ENCODE measurements at places on chromosomes 11 and 22.

DNA sequence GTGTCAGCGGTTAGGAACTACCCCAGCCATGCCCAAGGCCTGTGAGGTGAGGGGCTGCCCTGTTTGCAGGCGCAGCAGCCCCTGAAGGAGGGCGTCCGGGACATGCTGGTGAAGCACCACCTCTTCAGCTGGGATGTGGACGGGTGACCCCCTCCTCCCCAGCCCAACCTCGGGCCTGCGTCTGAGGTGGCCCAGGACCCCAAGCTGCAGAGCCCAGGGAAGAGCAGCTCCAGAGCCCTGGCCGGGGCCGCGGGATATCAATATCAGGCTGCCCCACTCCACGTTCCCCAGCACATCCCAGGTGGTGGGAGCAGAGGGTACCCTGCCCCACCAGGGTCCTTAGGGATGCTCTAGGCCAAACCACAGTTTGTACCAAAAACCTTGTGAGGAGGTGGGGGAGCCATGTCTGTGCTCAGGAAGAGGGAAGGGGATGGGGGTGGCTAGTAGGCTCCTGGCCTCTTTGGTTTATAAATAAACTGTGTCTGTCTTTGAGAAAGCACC lies 39.3 kb downstream of the SGSM3 start:
- DNase-seq = no peak

DNA sequence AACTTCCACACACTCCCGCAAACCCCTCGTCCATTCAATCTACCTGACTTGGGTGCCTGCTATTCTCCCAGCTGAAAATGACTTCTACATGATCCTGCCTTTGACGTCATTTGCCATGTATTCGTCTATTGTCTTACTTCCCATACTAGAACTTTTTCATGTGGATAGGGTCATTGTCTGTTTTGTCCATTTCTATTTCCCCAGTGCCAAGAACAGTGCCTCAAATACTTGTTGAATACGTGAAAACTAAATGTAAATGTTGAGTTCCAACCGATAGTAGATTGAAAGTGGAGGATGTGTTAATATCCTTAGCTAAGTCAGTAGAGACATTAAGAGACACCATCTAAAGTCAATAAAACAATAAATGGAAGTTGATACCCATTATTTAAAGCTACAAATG lies 935 bp downstream of the TRIM68 start:
- no peak for DNase-seq

DNA sequence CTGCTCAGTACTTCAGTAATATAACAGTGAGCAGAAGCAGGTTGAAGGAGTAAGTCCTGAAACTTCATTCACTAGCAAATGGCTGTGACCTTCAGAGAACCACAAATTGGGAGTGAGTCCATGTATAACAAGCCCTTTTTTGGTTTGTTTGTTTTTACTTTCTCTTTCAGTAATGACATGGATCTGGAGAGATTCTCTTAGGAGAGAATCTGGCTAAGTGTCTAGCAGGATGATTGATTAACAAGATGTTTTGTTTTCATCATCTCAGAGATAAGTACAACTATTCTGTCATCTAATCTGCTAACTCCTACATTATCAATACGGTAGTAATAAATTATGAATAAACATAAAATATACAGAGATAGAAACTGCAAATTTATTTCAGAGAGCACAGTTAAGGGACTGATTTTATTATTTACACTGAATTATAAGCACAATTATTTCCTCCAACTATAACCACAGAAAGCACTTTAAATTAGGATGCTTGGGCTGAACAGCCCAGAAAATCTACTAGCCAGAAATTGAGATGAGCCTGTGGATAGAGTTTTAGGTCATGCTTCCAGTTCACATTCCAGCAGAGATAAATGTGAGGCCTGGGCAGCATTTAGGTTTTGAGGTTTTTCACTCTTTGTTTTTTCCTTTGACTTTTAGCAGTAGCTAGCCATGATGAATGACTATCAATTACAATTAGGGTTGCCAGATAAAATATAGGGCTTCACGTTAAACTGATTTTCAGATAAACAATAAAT lies 429.3 kb upstream of the FAT3 start:
- no peak for DNase-seq

GRCh38 chr11:79237703-79238102 lies 203.1 kb downstream of the TENM4 start:
- DNase-seq = no peak

GRCh38 chr22:35384527-35384926 lies 3.6 kb downstream of the HMOX1 start:
- no peak for DNase-seq

GRCh38 chr11:19934828-19935259 lies 222.2 kb downstream of the NAV2 start:
- no peak for DNase-seq

DNA sequence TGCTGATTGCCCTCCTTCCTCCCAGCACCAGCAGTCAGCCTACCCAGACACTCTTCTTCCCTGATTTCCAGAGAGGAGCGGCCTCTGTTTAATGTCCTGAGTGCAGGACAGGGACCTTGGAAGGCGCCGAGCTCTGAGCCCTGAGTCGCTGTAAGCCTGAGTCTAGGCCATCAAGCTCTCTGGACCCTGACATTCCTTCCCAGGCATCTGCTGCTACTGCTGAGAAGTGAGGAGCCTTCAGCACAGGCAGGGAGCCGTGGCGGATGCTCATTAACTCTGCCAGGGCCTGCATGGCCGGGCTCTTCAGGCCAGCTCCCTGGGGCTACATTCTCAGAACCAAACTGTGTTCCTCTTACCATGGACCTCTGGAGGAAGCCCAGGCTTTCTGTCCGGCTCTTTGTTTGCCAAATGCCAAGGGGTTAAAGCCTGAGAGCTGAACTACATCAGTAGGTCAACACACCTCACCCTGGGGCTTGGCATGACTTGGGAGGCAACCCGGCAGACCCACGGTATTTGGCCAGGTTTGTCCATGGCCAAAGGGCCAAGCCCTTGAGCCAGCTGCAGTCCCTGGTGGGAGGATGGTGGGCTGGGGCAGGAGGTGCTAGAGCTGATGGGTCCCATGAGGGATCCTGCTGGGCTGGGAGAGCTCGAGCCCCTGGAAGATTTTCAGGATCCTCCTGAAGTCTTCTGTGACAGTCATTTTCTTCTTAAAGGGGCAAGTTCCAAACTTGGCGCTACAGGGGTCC lies 721.4 kb downstream of the BRD1 start:
- no peak for DNase-seq

GRCh38 chr11:71451596-71452198 lies 1.3 kb upstream of the NADSYN1 start:
- no peak for DNase-seq

DNA sequence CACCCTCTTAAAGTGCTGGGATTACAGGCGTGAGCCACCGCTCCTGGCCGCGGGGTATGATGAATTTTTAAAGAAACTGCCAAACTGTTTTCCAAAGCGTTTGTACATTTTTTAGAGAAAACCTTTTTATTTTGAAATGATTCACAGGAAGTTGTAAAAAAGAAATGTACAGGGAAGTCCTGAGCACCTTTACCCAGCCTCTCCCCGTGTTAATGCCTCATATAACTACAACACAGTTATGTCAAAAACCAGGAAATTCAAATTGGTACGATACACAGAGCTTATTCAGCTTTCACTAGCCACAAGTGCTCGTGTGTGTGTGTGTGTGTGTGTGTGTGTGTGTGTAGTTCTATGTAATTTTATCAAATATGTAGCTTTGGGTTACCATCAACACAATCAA lies 7.0 kb upstream of the FAM118A start:
- no peak for DNase-seq

- DNase-seq = no peak
These were observed 46.2 kb downstream of the WT1 start for GRCh38 chr11:32388871-32389770.

DNA sequence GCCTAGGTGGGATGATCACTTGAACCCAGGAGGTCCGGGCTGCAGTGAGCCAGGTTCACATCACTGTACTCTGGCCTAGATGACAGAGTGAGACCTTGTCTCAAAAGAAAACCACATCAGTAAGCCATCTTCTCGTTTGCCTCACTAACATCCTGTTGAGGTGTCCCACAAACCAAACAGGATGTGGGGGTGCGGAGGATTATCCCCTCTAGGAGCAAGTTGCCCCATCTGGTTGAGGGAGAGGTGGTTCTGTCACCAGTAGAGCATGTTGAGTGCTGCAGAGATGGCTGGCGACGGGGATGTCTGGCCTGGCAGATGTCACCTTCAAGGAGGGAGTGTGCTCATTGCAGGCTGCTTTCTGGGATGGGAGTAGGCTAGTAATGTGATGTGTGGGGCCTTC lies 72.4 kb downstream of the ZNRF3 start:
- no peak for DNase-seq

GRCh38 chr11:69574608-69575255 lies 66.2 kb upstream of the CCND1 start:
- DNase-seq = no peak

DNA sequence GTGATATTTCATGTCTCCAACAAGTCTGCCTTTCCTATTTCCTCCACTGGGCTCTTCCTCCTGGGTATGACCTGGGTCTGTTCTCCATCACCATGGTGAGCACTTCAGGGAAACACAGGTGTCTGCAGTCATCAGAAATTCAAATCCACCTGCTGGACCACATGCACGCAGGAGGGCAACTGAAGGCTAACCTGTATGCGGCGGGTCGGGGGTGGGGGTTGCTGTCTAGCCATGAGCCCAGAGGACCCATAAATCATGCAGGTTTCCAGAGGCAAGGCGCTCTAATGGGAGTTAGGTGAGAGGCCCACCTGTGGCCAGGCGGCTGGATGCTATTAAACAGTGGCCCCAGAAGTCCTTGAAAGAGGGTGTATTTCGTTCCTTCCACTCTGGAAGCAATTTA lies 11.1 kb upstream of the PAMR1 start:
- DNase-seq = peak; percentile 65

DNA sequence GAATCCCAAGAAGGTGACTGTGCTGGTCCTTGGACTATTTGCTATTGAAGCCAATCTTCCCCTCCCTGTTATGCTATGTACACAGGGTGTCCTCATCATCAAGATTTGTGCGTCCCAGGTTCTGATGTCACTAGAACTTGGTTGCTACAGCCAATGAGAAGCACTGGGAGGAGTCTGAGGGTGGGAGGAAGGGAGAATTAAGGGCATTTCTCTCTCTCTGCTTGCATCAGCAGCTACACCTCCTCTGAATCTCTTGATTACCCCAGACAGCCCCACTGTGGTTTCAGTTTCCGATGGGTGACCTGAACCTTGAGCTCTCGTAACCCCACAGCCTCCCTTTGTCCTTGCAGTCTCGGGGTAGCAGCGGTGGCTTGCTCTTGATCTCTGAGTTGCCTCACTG lies 212.4 kb upstream of the SESN3 start:
- DNase-seq = no peak

DNA sequence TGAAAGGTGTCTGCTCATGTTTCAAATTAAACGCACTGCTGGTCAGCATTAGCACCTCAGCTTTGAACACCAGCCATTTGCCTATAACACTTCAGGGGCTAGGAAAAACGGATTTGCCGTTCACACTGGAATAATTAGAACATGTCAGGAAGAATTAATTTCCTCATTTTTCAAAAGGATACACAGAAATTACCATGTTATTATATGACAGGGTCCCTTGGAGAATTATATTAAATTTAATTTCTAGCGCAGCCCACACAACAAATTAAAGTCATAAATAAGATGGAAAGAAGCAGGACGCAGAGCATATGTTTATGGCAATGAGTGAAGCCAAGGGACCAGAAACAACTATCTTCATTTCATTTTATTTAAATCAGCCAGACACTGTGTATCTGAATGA lies 83.8 kb upstream of the SOX6 start:
- no peak for DNase-seq

DNA sequence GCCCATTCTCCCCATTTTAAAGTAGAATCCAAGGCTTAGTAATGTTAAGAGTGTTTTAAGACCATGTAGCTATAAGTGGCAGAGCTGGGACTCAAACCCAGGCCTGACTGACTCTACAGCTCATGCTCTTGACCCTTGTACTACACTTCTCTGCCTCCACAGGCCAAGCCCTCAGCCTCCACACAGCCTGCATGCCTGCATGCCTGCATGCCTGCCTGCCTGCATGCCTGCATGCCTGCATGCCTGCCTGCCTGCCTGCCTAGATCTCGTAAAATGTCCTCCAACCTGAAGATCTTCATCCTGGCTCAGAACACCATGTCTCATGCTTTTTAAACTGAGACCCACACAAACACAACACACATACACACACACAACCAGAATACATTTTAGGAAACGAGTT lies 18.6 kb downstream of the TBC1D10A start:
- DNase-seq = no peak

- no peak for DNase-seq
These were observed 54.4 kb upstream of the OR4B1 start for GRCh38 chr11:48161951-48162884.

DNA sequence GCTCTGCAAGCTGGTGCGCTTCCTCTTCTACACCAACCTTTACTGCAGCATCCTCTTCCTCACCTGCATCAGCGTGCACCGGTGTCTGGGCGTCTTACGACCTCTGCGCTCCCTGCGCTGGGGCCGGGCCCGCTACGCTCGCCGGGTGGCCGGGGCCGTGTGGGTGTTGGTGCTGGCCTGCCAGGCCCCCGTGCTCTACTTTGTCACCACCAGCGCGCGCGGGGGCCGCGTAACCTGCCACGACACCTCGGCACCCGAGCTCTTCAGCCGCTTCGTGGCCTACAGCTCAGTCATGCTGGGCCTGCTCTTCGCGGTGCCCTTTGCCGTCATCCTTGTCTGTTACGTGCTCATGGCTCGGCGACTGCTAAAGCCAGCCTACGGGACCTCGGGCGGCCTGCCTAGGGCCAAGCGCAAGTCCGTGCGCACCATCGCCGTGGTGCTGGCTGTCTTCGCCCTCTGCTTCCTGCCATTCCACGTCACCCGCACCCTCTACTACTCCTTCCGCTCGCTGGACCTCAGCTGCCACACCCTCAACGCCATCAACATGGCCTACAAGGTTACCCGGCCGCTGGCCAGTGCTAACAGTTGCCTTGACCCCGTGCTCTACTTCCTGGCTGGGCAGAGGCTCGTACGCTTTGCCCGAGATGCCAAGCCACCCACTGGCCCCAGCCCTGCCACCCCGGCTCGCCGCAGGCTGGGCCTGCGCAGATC lies 16.5 kb downstream of the P2RY2 start:
- DNase-seq = no peak

- DNase-seq = no peak
These were observed 1154.3 kb downstream of the FAM181B start for GRCh38 chr11:81579339-81579738.

- no peak for DNase-seq
These were observed 1.7 kb upstream of the CALCA start for GRCh38 chr11:14973621-14974514.

- no peak for DNase-seq
These were observed 16.8 kb downstream of the DNAL4 start for GRCh38 chr22:38777087-38777671.
